ENCODE measurements at places on chromosomes 11 and 22.
A peak's percentile ranks its signal among the peaks of the same experiment; 100 is the strongest.

GRCh38 chr11:102320679-102321078, 3.4 kb downstream of the BIRC3 start:
- DNase-seq = no peak

- no peak for DNase-seq
These were observed 41.5 kb upstream of the CCND1 start for GRCh38 chr11:69599502-69599901.

GRCh38 chr11:103959279-103959942, 77.0 kb upstream of the DDI1 start:
- peak; percentile 57 for DNase-seq

- DNase-seq = peak; percentile 7
These were observed 86.5 kb downstream of the ANO3 start for GRCh38 chr11:26418386-26418912.

DNA sequence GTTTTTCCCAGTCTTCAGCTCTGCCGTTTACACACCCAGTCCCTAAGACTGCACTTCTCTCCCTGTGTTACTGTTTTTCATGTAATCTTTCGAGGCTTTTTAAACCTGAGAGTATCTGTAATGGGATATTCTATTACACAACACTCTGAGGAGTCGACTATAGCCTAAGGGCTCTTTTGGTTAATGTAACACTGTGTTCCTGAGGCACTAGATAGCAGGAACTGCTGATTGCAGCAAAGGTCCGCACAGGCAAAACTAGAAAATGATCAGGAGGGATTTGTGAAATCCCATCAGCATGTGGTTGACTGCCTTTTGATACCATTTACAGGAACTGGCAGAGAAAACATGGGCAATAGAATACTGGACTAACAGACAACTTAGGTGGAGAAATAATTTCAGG, 512.3 kb upstream of the RAG2 start:
- no peak for DNase-seq

DNA sequence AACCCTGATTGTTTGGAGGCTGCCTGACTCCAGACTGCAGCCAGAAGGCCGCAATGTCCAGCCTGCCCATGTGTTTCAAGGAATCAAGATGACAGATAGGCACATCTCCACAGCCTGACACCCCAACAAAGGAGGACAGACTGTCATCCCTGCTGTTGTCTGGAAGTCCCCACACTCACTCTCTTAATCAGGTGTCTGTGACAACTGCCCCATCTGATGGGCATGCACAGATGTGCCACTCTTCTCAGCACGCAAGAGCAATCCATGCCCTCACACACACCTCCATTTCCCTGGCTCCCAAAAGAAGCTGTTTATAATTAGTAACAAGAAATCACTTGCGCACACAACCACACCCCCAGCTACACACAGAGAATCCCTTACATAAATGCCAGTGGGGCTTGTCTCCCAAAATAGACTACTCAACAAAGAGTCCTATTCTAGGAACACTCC, 117.6 kb downstream of the C11orf58 start:
- no peak for DNase-seq

DNA sequence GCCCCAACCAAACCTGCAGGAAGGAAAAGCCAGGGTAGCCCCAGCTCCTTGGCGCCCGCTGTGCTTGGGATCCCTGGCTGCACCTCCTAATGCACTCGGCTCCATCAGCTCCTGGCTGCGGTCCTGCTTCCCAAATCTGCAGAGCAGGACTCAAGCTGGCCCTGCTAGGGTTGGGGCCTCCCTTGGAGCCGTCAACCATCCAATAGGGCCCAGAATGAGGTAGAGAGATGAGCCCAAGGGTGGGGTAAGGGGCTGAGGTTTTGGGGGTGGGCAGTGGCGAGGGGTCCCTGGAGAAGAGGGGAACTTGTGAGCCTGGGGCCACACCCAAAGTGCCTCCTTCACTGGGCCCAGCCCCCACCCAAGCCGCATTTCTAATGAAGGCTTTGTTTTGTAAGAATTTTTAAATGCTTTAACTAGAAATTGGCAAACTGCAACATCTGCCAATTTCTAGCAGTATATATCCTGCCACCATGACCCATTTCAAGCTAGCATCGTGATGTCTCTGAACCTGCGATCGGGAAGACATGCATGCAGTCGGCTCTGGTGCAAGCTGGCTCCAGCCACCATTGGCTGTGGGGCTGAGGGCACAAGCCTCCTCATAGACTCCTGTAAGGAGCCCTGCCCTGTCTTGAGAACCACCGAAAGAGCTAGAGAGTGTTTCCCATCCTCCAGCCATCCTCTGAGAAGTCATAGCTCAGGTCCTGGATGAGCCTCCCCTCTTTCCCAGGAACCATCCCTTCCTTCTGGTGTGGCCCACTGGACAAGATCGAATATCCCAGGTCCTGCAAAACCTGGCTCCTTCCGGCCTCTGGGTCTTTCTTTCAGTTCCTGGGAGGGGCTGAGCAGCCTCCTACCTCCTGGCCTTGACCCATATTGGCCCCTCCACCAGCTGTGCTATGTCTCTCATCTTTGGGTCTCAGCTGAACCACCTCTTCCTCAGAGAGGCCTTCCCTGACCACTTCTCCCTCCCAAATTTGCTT, 15.5 kb downstream of the C1QTNF6 start:
- no peak for DNase-seq

GRCh38 chr11:132078264-132079076, 708.1 kb downstream of the NTM start:
- DNase-seq = no peak

GRCh38 chr11:130170345-130170744, 10.8 kb downstream of the ST14 start:
- no peak for DNase-seq

DNA sequence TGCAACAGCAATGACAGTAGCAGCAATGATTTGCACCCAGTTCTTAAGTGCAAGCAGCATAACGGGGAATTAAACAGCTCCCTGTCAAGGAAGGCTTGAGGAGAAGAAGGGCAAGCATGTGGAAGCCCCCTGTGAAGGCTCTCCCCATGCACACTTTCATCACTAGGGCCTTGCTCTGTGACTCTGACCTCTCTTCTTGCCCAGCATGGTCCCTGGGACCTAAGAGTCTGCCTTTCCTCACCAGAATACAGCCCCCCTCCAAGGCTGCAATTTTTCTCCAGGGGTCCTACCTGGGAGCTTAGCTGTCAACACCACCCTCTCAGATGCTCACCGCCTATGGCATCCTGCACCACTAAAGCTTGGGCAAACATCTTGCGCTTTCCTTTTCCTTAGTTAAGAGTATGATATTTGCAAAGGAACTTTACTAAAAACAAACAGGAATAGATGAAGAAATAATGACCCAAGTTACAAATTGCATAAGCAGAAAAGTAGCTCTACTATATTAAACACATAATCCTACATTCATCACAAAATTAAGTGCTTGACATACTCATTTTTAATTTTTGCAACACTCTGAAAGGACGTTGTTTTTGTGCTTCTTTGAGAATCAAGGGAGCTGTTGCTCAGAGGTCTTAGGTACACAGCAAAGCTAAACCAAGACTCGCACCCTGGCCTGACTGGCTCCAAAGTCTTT, 187.6 kb downstream of the ADAMTS15 start:
- no peak for DNase-seq

DNA sequence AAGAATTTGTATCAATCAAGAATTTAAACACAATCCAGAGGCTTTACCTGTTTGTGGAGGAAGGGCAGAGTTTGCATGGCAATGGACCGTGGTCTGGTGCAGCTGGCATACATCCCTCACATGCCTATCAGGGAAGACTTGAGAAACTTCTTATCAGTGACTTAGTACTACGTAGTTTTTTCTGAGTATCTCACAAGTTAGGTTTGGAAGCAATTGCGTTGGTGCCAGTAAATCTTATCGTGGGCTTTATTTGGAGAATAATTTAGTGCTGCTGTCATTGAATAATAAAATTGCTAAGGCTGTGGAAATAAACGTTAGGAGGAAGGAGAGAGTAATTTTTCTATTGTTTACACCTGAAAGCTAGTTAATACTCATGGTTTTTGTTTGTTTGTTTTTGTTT, 72.3 kb downstream of the PRMT3 start:
- no peak for DNase-seq

DNA sequence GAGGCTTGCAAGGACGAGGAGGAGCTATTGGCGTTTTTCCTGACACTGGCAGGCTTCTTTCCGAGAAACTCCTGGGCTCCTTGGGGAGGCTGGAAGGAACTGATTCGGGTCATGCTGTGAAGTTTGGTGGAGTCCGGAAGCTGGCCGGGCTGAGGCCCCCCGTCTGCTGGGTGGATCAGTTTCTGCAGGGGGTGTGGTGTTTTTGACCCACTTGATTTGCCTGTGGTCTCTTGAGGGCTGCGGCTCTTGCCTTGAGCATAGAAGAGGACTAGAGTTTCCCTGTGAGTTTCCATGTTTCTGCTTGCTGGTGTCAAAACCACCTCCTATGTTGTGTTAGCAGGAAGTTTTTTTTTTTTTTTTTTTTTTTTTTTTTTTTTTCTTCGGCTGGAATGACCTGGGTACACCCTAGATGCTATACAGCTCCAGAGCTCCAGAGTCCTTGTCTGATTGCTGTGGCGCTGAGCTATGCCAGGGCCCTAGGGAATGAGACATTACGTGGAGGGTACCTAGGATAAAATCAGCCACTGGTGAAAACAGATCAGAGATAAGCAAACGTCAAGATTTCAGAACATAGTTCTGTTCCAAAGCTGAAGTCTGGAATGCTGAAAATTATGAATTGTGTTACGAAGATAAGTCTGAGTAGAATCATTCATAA, 728 bp downstream of the TBC1D22A start:
- no peak for DNase-seq

DNA sequence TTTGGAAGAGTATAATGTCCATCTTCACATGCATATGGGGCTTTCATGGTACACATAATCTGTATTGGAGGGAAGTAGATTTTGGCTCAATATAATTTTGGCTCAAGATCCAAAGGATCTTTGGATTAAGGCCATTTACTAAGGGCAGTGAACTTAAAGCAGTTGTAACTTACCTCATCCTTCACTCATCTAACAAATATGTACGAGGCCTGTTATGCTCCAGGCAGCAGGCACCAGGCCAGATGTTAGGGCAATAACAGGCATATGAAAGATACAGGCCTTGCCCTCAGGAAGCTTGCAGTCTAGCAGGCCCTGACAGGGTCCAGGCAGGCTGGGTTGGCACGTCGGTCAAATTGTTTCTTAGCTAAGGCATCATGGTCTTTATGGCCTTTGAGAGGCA, 44.6 kb downstream of the LIF start:
- no peak for DNase-seq

- DNase-seq = peak; percentile 71
These were observed 1.4 kb downstream of the CTTN start for GRCh38 chr11:70399681-70400112.

GRCh38 chr11:72216638-72217037, at the start of gene FOLR2:
Gene FOLR2 (plus strand): TSS chr11:72216794. CDS start chr11:72218585, 1,791 bp downstream.
- DNase-seq = no peak

DNA sequence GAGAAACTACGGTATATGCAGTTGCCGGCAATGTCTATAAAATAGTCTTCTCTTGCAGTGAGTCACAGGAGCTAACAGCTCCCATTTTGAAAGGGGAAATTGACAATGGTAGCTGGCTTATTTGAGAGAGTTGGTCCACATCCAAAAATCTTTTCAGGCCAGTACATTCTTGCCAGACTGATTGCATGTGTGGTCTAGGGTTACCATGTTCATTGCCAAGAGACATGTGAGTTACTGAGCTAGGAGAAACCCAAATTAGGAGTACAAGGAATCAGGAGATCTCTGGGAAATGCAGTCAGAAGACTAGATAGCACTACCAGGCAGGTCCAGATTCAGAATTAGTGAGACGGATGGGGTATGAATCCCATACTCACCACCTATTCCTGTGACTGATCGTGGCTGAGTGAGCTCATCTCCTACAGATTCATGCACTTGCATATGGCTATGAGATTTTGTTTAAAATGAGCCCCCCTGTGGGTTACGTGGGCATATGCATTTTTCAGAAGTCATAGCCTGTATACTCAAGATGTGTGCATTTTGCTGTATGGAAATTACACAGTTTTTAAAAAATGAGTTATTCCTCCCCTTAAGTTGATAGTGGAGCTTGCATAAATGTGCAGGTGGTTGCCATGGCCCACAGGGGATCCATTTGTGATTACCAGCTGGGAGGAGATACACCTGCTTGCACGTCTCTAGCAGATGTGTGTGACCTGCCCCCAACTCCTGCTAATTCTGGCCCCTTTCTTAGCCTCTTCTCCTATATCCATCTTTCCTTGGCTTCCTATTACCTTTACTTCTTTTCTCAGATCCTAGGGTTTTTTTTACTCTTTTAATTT, 102.7 kb downstream of the COMMD9 start:
- DNase-seq = peak; percentile 69

GRCh38 chr11:43577566-43578264, 102.8 kb upstream of the HSD17B12 start:
- DNase-seq = no peak

DNA sequence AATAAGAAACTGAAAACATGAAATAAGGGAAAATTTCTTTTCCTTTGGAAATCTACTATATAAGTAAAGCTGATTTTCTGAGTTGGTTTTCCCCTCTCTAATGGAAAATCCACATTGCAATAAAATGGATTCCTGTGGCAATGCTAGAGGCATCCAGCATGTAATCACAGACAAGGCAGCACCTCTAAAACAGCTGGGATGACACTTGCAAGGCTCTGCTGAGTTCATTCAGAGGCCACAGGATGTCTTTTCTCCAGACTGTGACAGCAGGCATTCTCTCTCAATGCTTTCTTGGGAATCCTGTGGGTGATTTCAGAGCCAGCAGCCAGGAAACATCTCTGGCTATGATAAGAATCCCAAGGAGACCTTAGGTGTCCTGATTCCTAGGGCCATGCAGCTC, 201.3 kb upstream of the BLID start:
- DNase-seq = peak; percentile 57

DNA sequence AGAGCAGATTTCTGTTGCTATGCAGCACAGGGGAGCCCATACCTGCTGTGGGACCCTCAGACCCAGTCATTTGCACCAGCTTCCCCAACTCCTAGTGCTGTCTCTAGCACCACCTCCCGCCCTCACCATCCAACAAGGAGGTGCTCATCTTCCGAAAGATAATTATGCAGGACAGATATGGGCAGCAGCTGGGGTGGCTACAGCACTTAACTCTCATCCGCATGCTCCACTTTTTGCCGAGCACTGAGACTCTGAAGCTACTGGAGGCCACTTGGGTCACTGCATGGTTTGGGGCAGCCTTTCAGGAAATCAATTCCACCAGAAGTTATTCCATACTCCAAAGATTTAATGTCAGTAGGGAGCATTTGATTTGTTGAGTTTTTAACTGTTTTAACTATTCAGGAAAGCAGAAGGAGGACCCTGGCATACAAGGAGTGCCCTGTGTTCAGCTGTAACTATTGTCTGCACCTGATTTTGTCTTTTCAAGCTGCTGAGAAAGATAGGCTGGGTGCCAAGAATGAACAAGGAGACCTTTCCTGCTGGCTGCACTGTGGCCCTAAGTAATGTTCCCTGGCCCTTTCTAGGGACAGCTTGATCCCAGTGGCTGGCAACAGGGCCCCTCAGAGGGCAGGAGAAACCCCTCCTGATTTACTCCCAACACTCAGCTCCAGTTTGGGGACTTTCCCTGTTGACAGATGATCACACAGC, 67.3 kb upstream of the CSNK2A3 start:
- DNase-seq = no peak

DNA sequence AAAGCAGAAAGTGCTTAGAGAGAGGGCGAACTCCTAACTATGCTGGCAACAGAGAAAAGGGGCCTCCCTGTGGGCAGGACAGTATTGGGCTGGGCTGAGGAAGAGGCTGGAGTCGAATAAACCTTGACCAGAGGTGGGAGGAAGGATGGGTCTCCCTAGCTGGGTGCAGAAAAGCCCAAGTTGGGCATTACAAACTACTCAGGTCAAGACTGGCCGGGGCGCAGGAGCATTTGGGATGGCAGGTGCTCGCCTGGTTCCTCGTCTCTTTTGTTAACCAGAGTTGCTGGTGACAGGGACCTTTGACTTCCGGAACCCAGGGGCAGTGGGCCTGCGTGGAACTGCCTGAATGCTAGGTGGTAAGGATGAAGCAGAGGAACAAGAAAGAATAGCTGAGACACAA, 80.3 kb upstream of the SHISAL1 start:
- DNase-seq = no peak

All from fibroblast of skin of left biceps (primary cell).